Stimulated activated CD8-positive, alpha-beta memory T cell treated with anti-CD3 and anti-CD28 coated beads, Interleukin-4, amount 100 ng/mL, for 4 hours (primary cell): ENCODE measurements at places on chromosomes 5 and 9.

DNA sequence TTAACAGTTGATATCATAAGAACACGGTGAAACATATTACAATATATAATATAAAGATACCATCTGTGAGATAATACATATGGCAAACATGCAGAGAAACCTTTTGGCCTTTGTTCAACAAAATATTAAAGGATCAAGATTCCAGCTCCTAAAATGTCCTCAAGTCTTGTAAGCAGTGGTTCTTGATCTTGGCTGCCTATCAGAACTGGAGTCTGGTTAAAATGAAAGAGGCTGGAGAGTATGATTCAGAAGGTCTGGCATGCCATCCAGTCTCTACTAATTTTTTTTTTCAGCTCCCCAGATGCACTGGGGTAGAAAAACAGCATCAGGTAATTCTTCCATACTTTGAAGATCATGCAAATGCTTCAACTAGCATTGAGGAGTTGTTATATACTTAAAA, 83.2 kb downstream of the TNC start:
- DNase-seq = no peak

DNA sequence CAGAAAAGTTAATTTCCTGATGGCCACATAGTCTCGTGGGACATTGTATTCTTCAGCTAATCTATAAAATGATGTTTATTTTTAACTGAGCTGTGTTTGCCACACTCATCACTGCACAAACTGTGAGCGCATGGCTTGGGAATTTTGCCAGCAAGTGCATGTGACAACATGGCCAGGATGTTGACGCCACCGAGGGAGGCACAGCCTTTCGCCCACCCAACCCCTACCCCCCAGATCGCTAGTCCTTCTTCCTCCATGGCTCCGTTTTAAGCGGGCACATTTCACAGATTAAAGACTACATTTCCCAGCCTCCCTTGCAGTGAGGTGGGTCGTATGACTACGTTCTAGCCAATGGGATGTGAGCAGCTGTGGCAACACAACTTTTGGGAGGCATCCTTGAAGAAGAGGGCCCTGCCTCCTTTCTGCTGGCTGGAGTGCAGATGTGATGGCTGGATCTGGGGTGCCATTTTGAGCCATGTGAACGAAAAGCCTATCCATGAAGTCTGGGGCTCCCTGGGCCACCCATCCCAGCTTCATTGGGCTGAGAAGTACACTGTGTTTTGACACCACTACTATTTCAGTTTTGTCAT, 7.9 kb downstream of the NRARP start:
- DNase-seq = no peak

- DNase-seq = no peak
Measured at GRCh38 chr5:146947181-146947941, 68.8 kb upstream of the PPP2R2B start.

GRCh38 chr5:100546001-100546400, 10.8 kb downstream of the FAM174A start:
- DNase-seq = no peak

GRCh38 chr9:93929231-93929630, 25.9 kb downstream of the BARX1 start:
- DNase-seq = no peak

DNA sequence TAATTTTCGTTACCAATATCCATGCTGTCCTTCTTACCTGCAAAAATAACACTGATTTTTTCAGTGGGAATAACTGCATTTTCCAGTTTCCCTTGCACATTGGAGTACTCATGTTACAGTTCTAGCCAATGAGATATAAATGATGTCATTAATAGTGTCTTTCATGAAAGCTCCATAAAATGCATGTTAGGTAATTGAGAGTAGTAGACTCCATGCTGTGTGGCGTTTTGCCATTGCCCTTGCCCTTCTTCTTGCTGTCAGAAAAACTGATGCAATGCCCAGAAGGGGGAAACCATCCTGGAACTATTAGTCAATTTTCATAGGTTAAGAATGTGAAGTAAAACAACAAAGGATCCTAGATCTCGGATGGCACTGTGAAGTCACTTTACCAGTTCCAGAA, 1765.3 kb downstream of the EFNA5 start:
- no peak for DNase-seq

- DNase-seq = no peak
Measured at GRCh38 chr5:95824747-95825146, 2.2 kb upstream of the GLRX start.

GRCh38 chr9:89863837-89864236, 259.0 kb downstream of the GADD45G start:
- DNase-seq = no peak

DNA sequence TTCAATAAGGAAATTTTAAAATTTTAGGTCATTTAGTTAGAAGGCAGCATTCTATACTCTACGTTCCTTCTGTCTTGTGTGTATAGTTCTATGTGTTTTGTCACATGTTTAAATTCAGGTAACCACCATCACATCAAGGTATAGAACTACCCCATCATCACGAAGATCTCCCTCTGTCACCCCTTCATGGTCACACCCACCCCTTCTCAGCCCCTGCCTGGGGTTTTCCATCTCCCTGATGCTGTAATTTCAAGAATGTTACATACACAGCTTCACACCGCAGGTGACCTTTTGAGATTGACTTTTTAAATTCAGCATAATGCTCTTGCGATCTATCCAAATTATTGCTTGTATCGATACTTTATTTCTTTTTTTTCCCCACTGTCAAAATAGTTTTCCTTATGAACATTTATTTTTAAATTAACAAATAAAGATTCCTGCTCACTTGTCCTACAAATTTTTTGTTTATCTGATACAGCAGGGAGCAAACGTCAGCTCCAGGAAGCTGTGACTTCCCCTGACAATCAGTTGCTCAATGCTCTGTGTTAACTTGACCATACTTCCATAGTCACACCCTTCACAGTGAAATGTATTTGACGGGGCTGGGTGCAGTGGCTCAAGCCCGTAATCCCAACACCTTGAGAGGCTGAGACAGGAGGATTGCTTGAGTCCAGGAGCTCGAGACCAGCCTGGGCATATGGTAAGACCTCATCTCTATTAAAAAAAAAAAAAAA, 10.2 kb downstream of the BTNL8 start:
- no peak for DNase-seq

- no peak for DNase-seq
Measured at GRCh38 chr9:68836788-68837187, 131.7 kb downstream of the PIP5K1B start.

DNA sequence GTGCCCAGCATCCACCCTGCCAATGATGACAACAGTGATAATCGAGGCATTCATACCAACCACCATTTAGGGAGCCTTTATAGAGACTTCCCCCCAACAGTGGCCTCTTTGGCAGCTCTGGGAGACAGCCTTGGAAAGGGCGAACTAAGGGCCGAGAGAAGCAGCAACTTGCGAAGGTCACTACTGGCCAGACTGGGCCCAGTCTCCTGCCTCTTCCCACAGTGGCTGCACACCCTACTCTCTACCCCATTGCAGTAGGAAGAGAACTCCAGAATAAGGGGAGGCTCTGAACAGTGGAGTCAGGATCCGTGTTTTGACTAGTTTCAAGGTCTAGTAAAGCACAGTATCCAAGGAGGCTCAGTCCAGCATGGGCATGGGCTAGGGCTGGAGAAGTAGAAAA, 5.3 kb downstream of the LHX6 start:
- DNase-seq = no peak

GRCh38 chr5:13567819-13568218, 376.7 kb downstream of the DNAH5 start:
- no peak for DNase-seq

DNA sequence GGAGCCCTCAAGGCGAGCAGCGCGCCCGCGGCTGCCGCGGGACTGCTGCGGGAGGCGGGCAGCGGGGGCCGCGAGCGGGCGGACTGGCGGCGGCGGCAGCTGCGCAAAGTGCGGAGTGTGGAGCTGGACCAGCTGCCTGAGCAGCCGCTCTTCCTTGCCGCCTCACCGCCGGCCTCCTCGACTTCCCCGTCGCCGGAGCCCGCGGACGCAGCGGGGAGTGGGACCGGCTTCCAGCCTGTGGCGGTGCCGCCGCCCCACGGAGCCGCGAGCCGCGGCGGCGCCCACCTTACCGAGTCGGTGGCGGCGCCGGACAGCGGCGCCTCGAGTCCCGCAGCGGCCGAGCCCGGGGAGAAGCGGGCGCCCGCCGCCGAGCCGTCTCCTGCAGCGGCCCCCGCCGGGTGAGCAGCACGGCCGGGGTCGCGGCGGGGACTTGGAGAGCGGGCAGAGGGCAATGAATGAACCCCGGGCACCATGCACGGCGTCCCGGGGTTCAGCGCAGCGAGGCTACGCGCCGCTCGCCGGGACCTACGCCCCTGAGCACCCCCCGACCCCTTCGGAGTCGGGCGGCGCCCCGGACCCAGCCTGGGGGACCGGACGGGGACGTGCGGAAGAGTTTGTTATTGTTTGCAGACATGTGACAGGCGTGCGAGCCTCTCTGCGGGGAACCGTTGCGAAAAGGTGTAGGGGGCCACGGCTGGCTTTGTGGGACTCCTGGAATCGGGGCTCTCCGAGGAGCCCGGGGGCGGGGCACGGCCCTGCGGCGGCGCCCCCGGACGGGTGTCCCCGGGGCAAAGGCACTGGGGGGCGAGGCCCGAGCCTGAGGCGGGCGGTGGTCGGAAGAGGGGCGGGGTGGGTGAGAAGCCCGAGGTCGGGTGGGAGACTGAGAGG, 553 bp downstream of the MAP3K1 start:
- peak; percentile 12 for DNase-seq

GRCh38 chr5:124606543-124606942, 139.9 kb downstream of the ZNF608 start:
- no peak for DNase-seq

- DNase-seq = no peak
Measured at GRCh38 chr5:165404917-165405316, 1899.5 kb downstream of the MAT2B start.

DNA sequence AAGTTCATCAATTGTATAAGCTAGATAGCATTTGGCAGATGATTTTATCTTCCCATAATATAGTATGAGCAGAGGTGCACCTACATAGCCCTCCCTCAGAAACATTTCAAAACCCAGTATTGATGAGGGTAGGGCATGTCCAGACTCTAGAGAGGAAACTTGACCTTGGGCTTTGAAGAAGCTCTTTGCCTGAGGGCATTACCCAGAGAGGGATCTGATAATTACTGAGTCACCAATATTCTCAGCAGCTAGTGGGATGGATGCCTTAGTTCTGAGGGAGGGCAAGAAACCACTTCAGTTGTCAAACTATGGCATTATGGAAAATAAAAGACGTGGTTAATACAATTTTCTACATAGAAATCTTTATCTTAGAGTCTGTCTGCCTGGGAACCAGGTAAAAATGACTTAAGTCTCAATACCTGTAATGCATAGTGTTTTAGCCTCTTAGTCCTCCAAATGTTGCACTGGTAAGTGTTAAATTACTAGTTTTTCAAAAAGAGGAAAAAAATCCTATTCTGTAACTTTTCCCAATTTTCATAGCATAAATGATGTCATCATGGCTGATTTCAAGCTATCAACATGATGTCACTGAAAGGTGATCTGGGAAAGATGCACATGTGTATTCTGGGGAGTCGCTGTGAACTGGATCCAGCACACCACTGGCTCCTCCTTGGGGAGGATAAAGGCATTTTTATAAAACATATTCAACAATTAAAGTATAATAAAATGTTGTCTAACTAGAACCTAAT, 809.0 kb downstream of the KCTD16 start:
- DNase-seq = no peak

- DNase-seq = no peak
Measured at GRCh38 chr9:129726322-129727160, 26.3 kb downstream of the PTGES start.

DNA sequence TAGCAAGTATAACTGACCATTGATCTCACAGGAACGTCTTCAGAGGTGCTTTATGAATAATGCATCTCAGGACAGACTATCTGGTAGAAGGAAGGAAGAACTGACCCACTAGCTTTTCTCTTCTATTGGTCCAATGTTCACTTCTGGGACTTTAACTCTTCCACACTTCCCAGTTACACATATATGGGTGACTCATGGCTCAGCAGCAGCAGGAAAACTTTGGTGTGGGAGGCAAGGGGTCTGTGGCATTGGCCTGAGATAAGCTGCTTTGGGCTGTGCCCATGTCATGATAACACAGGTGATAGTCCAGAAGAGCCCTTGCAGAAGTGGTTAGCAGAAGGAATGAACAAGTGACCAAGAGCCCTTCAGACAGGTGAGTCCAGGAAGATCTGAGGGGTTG, 148.8 kb downstream of the RAB3C start:
- DNase-seq = no peak

DNA sequence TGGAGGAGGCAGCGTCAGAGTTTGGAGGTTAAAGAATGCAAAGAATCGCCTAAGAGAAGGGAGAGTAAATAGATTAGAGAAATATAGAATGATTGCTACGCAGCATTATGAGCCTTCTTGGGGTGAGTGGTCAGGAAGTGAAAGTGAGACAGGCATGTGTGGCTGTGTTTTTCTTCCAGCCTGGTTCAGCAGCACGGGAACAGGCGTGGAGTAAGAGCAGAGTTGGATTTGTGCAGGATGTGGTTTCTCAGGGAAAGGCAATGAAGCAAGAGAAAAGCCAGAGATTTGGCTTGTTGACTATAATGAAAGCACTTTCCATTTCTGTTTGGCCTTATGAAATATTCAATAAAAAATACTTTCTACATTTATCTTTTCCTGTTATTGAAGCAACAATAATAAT, 34.3 kb upstream of the FRMD3 start:
- no peak for DNase-seq

DNA sequence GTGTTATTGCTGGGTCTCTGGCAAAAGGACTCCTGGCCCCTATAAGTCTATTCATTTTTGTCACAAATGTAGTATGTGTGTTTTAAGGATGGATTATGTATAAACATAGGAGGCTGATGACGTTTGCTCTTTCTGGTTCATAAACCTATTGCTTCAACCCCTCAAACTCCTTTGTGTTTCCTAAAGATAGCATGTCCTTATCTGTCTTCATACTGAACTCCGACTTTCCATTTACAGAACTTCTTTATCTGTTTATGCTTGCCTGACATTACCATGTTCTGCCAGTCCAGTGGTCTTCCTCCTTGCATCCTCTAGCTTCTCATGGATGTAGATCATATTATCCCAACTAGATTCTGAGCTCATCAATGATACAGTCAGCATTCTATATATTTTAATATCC, 46.1 kb downstream of the ARHGEF28 start:
- no peak for DNase-seq

GRCh38 chr5:104053353-104053649, 490.7 kb upstream of the NUDT12 start:
- no peak for DNase-seq

DNA sequence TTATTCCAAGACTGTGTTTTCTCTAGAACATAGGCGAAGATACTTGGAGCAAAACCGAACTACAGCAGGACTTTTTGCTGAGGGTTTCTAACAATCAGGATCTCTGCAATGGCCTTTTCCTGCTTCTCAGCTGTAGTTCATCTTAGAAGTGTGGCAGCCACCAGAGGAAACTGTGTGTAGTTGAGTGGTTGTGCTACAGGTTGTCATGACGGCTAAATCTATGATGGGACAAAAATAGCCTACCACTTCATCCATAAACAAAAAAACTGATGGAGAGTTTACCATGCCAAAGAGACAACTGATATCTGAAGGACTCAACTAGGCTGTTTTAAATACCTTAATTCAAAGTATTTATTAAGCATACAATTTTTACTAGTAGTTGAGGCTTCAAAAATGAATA, 28.2 kb upstream of the DMAC1 start:
- DNase-seq = no peak

- DNase-seq = no peak
Measured at GRCh38 chr5:31664566-31664965, 25.6 kb downstream of the PDZD2 start.

GRCh38 chr9:124602204-124602603, 95.0 kb upstream of the NR5A1 start:
- DNase-seq = no peak

GRCh38 chr9:121288673-121289025, 20.7 kb downstream of the GSN start:
- no peak for DNase-seq
